AG08396 (cell line): ENCODE measurements at places on chromosomes 11 and 22.
A peak's percentile ranks its signal among the peaks of the same experiment; 100 is the strongest.

DNA sequence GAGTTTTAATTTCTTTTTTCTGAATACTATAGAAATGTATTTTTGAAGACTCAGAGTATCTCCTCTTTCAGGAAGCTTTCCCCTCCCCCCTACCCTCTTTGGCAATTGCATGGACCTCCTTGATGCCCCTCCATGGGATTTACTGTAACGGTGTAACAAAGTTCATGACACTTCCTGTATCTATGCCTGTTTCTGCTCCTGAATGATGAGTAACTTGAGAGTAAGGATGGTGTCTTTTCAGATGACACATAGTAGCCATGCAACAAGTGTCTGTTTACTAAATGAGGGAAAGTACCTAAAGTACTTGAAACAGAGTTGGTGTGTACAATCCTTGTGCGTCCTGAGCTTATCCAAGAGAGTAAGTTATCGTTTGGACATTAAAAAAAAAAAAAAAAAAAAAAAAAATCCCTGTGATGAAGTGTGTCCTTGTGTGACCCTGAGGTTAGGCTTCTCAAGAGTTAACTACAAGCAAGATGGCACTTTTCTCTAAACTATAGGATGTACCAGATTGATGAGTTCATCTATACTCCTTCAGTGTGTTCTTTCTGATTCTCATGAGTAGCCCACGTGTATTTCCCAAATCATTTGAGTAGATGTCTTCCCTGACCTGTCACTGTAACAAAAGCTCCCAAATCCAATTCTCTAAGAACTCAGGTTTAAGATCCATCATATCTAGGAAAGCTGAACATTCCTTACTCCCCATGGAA lies 7.4 kb downstream of the ETS1 start:
- DNase-seq = no peak

GRCh38 chr22:40190501-40190900 lies 12.8 kb downstream of the TNRC6B start:
- DNase-seq = no peak

DNA sequence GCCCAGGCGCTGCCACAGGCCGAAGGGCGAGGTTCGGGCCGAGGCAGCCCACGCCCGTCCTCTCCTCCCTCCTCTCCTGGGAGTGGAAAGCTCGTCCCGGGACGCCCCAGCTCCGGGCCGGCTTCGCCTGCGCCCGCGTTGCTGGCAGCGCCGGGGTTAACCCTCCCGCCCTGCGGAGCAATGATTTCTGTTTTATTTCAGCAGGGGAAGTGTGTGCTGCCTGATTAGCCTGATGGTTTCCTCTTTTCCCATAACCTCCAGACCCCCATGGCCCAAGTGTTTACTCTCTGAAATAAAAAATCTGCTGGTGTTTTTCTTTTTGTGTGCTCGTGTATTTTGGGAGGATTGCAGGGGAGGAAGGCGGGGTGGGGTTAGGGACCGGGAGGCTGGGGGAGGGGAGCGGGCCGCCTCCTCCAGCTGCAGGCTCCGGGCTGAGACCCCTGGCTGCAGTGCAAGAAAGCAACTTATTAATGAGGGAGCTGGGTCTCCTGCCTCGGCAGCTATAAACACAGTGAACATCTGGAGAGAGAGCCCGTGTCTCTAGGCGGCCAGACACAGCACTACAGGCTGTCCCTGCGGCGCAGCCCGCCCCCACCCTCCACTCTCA lies 38.6 kb downstream of the ETS1 start:
- DNase-seq = peak; percentile 67

- no peak for DNase-seq
These were observed 95.5 kb downstream of the WNT7B start for GRCh38 chr22:45881524-45881875.

- DNase-seq = no peak
These were observed 99.2 kb upstream of the RASSF10 start for GRCh38 chr11:12909879-12910278.
